ENCODE measurements at places on chromosomes 4 and X.

DNA sequence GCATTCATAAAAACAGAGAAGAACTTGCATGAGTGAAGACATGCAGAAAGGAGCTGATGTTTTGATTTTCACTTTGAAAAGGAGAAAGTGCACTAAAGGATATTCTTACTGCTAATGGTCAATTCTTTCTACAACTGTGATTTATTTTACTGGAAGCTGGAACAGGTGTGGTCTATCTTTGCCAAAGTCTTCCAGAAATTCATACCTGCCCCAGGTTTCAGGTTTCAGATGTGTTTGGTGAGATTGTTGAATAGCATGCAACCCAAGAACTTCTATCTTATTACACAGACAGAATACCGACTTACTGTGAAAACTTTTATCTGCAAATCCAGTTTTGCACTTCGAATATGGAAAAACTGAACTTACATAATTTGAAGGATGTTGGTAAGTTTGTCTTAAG is 388.3 kb downstream of the PDGFC start:
- peak; percentile 18 for DNase-seq

DNA sequence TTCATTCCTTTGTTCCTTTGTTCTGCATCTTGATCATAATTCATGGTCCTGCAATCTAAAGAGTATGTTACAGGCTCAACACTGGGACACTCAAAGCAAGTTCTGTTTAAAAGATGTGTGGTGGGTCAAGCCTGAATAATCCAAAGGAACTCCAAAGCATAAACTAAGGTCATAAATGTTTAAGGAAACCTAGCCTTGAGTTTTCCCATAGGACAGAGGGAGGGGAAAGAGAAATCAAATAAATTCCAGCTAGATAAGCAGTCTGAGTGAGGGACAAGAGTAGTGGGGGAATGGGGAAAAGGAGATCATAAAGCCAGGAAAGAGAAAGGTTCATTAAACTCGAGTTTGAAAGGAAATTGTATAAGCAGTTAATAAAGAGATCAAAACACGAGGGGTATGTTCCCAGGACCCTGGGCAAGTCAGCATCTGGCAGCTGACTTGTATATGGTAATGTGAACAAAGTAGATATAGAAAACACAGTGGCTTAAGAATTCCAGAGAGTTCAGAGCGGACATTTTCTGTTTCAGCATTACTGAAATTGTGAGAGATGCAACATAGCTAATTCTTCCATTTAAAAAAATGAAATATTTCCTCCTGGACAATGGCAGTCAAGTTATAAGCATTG is 125.8 kb upstream of the EDNRA start:
- DNase-seq, result no peak

DNA sequence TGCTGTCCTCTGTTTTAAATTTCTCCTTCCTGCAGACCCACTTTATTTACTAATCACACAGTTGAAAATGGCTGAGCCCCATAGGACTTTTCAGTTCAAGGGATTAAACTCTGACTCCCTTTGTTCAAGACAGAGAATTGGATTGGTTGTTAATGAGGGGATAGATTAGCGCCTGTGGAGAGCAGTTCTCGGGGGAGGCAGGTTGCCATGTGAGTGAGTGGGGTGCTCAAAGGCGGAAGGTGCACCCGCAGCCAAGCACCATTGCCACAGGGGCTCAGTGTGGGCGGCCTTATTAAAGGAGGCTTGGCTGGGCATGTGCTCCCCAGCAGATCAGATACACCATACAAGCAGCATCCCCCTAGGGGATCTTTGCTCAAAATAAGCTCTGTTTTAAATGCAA is 7.9 kb upstream of the CBR4 start:
- DNase-seq, result no peak

DNA sequence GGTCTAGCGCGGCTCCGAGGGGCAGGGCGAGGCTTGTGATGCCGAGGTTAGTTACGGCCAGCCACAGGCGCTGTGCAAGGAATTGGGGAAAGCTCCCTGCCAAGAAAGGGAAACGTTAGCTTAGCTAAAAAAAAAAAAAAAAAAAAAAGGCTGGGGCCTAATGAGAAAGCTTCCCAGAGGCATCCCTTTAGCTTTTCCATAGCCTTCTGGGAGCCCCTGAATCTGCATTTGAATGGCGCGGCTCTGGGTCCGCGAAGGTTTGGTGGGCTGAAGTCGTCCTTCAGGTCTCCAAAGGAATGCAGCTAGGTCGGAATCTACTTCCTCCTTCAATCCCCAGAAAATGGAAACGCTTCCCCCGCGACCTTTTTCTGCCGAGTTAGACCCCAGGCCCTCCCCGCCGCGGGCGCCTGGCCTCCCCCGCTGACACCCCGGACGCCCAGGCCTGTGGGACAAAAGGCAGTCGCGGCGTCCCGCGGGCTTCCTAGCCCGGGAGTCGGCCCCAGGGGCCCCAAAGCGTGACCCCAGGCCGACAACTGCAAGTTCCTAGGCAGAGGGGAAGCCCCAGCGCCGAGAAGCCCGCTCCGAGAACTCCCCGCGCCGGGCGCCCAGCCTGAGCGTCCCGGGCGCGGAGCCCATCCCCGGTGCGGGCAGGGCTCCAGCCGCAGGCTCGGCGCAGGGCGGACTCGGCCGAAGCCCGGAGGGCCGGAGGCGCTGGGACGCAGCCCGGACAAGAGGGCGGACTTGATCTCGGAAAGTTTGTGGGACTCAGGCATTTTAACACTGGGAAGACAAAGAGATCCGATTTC is 605 bp upstream of the FAT1 start:
- no peak for DNase-seq

DNA sequence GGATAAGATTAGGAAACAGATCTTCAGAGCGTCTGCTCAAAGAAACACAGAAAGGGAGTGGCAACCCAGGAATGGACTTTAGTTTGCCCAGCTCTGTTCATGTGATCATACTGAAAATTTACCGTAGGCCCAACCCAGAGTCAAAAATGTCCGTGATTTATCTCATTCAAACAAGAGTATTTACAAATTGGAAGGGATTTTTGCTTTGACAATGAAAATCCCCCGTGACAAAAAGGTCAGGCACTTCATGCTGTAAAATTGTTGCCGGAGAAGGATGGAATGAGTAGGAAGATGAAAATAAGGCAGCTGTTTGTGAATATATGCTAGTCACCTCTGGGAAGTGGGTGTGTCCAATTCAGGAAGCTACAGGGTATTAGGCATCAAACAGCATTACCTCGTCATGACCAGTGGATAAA is 1.2 kb downstream of the SULT1B1 start:
- no peak for DNase-seq

- DNase-seq, result no peak
Observed at GRCh38 chr4:95129031-95129430, 371.3 kb downstream of the BMPR1B start.

DNA sequence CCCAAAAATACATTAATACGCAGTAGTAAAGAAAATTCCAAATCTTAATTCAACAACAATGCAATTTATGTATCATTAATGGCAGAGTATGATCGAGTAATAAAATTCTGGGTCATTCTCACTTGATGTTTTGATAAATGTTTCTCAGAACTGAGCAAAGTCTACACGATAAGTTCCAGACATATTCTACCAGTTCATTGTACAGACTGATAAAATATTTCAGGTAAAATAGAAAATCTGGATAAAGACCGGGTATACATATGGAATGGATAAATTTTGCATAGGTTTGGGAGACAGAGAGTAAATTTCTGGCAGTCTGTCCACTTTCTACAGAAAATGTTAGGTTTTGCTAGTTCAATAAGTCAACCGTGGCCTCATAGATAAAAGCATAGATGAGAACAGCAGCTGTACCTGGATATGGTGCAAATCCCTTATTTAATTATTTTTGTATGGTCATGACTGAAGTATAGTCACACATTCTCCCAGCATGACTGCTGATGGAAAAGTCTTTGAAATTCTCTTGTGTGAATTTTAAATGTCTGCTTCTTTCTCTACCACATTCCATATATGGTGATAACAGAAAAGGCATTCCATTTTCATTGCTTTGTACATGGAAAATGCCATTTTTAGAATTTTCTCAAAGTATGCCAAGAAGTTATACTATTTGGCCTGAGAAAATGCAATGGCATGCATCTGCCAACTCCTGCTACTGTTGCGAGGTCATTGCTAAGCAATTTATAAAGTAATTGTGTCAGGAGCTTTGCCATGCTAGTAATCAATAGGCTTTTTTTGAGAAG is 301.9 kb upstream of the ARSJ start:
- no peak for DNase-seq

DNA sequence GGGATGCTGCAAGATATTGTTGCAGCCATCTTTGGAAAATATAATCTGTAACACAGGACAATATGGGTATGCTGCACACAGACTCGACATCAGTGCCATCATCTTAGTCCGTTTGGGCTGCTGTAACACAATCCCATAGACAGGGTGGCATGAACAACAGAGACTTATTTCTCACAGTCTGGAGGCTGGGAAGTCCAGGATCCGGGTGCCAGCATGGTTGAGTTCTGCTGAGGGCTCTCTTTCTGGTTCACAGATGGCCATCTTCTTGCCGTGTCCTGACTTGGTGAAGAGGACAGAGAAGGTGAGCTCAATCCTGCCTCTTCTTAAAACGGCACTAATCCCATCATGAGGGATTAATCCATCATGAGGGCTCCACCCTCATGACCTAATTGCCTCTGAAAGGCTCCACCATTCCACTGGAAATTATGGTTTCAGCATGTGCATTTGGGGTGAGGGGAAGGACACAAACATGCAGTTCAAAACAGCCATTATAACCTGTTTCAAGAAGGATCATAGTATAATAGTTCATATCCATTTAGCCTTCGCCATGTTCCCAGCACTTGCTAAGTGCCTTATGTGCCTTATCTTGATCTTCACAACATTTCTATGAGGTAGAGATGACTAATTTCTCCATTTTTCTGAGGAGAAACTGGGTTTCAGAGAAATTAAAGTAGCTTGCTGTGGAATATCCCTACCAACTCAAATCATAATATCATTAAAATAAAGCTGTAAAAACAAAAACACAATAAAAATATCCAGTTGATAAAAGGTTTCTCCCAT is 27.9 kb upstream of the SPP1 start:
- DNase-seq, result no peak

- DNase-seq, result no peak
Observed at GRCh38 chrX:40106676-40107290, 9.0 kb upstream of the BCOR start.

DNA sequence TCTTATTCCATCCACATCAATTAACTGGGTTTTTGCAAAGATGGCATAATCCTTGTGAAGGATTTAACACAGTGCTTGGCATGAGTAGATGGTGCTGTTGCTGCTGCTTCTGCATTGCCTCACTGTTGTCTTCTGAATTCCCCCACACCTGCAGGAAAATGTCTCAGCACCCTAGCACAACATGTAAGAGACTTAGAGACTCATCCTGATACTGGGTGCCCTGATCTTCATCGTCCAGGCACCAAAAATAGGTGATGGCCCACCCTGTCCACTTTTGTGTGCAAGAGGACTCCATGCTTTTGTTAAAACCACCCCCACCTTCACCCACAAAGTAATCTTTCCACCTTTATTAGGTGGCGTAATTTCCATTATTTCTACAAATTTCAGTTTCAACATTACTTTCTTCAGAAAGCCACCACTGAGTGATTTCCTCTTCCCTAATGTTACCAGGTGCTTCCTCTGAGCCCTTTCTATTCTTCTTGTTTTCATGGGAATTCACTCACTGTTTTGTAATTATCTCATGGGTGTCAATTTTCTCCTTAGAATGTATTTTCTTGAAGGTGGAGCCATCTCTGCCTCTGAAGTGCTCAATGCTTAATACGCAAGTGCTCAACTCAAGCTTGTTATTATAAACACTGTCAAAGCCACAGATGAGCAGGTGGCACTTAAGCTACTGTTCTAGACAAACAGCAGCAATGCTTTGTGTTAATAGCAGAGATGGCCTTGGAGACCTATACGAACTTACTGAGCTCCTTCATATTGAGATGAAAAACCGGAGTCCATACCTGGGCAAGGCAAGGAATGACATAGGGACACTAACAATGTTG is 89.5 kb downstream of the HS3ST1 start:
- no peak for DNase-seq

DNA sequence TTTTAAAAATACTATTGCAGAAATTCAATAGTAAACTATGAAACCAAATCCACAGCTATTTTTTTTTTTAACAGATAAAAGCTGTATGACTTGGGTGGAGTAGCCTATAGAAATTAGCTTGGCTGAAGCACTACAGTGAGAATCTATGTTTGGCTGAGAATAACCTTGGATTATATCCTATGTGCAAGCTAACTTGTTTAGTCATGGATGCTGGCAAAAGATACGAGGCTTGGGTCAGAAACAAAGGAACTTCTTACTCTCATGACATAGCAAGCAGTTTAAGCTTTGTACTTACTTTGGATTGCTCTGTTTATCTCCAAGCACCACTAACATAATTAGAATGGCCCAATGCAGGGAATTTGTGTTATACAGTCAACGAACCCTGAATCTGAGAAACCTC is 119.2 kb upstream of the GRID2 start:
- DNase-seq, result peak; percentile 4

GRCh38 chrX:133992882-133993281 is 7.5 kb upstream of the GPC3 start:
- DNase-seq, result no peak

GRCh38 chr4:186676531-186677161 is 47.0 kb downstream of the FAT1 start:
- DNase-seq, result no peak

DNA sequence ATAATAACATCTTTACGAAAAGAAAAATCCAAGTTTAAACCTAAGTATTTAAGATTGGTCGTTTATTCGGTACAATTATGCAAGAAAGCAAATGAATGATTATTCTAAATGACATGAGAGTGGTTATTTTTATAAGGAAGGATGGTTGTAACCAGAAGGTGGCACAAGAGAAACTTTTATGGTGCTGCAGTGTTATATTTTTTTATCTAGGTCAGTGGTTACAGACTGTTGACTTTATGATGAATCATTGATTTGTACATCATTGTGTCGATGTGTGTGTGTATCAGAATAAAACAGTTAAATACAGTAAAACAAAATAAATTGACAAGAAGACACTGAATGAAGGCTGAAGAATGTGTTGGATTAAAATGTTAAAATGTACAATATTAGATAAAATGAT is 9.8 kb downstream of the DCAF8L2 start:
- DNase-seq, result peak; percentile 22

- no peak for DNase-seq
Observed at GRCh38 chr4:6280365-6280996, 10.8 kb downstream of the WFS1 start.

DNA sequence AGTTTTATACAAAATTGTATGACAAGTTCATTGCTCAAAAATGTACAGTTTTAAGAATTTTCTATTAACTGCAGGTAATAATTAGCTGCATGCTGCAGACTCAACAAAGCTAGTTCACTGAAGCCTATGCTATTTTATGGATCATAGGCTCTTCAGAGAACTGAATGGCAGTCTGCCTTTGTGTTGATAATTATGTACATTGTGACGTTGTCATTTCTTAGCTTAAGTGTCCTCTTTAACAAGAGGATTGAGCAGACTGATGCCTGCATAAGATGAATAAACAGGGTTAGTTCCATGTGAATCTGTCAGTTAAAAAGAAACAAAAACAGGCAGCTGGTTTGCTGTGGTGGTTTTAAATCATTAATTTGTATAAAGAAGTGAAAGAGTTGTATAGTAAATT is 131.0 kb downstream of the TET2 start:
- DNase-seq, result no peak

Measured in NCI-H2171 treated with DMSO at 0.1 percent for 48 hours (cell line).